ENCODE measurements at places on chromosomes 13 and 19. TPM values are rescaled to one million over a fixed set of nuclear protein-coding genes. Genes with fewer than 3 reads are reported as not detected.

The TSHZ3 gene
- 5.4 TPM for total RNA-seq

The ALOX5AP gene
- total RNA-seq, result 1.1 TPM

The TRIM28 gene
- 416 TPM for total RNA-seq

The NCR1 gene
- not detected for total RNA-seq

The CCDC169 gene
- 2.3 TPM for total RNA-seq

The NOVA2 gene
- total RNA-seq, result 0.37 TPM

The ZNF492 gene
- 1.7 TPM for total RNA-seq

The ZNF723 gene
- total RNA-seq, result 0.14 TPM

The ERVV-1 gene
- not detected for total RNA-seq

The ZNF229 gene
- 9.9 TPM for total RNA-seq

The COG3 gene
- 7.5 TPM for total RNA-seq

The ZNF878 gene
- total RNA-seq, result 1.5 TPM

The DCT gene
- total RNA-seq, result 0.27 TPM

The MYCBP2 gene
- 19.3 TPM for total RNA-seq

The MEIOSIN gene
- not detected for total RNA-seq

All from H4 (cell line).